ENCODE measurements at places on chromosomes 5 and 9.

GRCh38 chr5:83889971-83890745 lies 169.5 kb upstream of the HAPLN1 start:
- no peak for DNase-seq

DNA sequence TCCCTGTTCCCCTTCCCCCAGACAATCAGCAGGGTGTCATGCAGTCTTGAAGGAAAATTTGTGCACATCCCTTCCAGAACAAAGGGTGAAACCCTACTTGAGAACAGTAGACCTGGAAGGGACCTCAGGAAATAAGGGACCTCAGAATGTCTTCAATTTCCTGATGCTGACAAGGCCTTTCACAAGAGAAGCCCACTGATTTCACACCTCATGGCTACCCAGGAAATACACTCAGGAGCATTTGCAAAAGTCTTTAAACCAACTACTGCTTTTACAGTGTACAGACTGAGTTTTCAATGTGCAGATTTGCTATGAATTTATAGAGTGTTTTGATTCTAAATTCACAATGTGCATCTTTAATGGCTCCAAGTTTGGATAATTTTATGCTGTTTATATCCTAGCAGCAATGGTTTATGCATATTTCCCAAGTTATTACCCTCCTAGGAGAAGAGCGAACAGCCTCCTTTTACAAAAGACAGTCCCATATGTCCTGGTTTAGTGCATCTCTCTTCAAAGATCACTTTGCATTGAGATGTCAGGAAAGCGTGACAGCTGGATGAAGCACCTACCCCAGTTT lies 74.8 kb downstream of the GALNT10 start:
- no peak for DNase-seq

DNA sequence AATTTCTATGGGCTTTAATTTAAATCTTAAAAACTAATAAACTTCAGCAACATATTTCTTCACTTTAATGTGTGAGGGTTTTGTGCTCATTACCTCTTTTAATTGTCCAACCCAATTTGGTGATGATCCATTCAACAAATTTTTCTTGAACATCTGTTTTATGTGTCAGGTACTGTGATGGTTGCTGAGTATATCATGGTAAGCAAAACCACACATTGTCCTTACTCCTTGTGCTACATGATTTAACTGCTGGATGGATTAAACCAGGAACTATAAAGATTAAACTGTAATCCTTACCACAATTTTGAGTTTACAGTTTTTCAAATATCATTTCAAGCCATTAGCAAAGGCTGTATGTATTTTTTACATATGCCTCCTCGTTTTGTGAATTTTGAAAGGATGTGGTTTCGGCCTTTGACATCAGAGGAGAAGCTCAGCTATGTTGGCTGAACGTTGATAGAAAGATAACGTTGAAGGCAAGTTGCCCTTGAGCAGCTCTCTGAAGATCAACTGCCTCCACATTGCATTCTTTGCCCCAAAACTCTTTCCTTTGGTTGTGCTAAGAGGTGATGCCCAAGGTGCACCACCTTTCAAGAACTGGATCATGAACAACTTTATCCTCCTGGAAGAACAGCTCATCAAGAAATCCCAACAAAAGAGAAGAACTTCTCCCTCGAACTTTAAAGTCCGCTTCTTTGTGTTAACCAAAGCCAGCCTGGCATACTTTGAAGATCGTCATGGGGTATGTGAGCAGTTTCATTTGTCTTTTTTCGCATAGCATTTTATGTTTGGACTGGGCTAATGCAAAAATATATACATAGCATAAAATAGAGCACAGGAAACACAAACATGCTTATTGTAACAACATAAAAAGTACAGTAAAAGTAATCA lies at the start of gene ITK:
ITK (plus strand) TSS at position 467 of the 891 bp plus-strand sequence; CDS start at position 605, 138 bp downstream.
- no peak for DNase-seq

- DNase-seq: no peak
Observed at GRCh38 chr5:169251333-169252084, 49.4 kb downstream of the SLIT3 start.

GRCh38 chr9:131474711-131475110 lies 28.0 kb upstream of the POMT1 start:
- DNase-seq: no peak

DNA sequence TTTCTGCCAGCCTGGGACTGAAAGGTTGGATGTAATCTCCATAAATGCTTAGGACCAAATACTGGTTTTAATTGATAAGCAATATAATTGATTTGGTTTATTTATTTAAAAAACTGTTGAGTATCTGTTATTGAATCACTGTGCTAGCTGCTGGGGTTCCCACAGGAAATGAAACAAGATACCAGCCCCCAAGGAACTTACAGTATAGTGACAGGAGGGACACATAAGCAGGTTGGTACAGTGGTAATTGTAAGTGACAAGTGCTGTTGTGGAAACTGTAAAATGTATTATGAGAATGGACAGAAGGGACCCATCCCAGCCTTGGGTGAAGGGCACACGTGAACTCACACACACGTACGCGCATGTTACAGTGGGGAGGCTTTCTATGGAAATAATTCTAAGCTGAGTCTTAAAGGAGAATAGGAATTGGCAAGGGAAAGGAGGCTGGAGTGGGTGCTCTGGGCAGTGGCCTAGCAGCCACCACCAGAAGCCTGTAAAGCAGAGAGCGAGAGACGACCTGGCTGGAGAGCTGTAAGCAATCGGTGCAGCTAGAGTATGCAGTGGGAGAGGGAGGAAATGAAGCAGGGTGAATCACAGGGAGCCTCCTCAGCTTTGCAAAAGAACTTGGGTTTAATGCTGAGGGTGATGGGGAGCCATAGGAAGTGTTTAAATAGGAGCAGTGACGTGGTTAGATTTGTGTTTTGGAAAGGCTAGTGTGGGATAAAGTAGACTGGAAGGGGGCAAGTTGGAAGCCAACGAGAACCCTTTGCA lies 39.3 kb downstream of the GLRA1 start:
- no peak for DNase-seq

- DNase-seq: no peak
Observed at GRCh38 chr5:170280011-170280493, 17.5 kb downstream of the LCP2 start.

- no peak for DNase-seq
Observed at GRCh38 chr5:133705331-133705730, 93.0 kb upstream of the FSTL4 start.

GRCh38 chr9:98365781-98366180 lies 110.3 kb upstream of the TBC1D2 start:
- no peak for DNase-seq

DNA sequence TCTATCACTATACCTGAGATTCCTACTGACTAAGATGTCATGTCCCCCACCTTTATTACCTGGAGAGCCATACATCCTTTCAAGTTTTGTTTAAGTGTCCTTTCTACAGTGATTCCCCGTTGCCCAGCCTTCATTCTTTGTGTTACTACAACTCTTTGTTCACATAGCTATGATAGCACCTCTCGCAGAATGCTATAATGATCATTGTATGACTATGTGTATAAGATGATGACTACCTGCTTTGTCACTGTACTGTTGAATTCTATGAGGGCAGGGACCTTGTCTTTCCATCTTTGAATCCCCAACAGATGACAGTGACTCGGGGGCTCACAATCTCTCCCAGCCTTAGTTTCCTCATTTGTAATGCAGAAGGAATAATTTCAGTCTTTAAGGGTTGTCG lies 361.2 kb downstream of the NPR3 start:
- DNase-seq: no peak

DNA sequence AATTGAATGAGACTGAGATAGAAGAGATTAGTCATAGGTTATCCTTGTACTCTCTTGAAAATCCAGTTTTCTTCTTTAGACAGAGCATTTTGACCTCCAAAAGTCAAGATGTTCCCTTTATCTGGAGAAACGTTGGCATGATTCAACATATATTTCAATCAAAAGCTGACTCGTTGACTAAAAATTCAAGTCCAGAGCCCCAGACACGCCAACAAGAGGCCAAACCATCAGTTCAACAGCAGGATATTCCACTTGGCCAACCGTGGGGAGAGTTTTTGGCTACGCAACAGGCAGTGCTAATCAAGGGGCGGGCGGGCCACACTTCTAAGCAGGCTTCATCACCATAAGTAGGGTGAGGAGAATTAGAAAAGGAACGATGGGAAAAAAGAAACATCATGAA lies 119.1 kb downstream of the SLIT3 start:
- no peak for DNase-seq

DNA sequence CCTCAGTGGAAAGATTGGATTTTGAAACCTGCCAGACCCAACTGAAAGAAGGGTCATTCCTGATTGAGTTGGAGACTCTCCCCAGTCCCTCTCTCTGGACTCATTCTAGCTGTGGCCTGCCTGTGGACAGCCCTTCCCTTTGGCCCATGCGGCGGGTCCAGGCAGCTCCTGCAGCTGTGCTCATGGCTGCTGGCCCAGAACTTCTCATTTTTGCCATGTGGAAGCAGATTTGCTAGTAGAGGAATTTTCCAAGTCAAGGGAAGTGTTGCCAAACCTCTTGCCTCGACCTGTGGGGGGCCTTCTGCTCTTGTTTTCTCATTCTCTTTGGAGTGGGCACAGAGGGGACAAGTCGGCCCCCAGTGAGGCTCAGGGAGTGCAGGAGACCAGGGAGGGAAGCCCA lies 89.2 kb downstream of the ANKRD33B start:
- no peak for DNase-seq

DNA sequence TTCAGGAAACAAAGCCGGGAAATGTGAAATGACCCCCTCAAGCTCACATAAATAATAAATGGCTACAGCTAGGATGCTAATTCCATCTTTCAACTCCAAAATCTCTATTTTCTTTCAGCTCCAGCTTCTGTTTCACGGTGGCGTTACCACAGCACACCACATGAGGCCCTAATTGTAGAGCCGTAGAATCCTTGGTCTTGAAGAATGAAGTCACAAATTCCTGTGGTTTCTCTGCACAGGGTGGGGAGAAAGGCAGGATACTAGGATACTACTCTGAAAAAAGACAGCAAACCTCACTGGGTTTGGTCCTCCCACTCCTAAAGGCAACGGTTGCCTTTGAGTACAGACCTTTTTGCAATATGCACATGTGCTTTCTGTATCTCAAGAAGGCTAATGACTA lies 13.9 kb upstream of the RARS1 start:
- peak; percentile 40 for DNase-seq

GRCh38 chr5:75367401-75367800 lies 30.4 kb downstream of the HMGCR start:
- no peak for DNase-seq

DNA sequence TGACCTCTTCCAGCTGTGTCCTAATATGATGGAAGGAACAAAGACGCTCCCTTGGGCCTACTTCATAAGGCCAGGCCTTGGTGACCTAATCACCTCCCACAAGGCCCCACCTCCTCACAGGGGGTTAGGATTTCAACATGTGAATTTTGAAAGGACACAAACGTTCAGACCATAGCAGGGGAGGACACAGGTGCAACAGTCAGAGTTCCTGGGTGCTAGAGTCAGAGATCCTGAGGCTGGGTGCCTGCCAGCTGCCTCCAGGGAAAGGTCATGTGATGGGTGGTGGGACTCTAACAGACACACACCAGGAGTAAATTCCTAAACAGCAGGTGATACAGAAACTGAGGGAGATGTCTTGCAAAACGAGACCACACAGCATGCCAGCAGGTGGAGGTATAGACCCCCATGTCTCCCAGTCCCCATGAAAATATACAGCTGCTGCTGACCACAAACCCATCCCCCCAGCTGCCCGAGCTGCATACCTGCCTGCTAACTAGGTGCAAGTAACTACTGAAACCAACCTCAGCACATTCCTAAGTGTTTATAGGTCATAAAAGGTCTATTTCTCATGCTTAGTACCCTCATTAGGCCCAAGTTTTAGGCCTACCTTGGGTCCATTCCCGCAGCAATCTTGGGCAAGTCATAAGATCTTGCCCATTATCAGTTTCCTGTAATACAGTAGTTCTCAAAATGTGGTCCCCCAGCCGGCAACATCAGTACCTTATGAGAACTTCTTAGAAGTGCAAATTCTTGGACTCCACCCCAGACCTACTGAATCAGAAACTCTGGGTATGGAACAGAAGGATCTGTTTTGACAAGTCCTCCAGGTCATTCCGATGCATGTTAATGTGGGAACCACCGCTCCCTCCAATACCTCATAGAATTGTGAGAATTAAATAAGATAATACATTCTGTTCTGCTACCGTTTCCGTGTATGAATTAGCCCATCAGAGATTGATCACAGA lies 245.3 kb downstream of the ENC1 start:
- no peak for DNase-seq

DNA sequence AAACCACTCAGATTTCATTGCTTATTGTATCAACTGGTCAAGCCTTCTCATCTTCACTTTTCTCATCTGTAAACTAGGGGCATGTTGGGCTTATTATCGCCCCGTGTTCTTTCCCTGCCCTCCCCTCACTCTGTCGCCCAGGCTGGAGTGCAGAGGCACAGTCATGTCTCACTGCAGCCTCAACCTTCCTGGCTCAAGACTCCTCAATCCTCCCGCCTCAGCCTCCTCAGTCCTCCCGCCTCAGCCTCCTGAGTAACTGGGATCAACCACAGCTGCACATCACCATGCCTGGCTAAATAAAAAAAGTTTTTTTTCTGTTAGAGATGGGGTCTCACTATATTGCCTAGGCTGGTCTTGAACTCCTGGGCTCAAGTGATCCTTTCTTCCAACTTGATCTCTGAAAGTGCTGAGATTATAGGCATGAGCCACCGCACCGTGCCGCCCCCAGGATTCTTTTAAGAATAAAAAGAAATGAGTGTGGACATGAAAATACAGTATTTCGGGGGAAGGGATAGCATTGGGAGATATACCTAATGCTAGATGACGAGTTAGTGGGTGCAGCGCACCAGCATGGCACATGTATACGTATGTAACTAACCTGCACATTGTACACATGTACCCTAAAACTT lies 2.0 kb downstream of the MAML1 start:
- DNase-seq: no peak

- DNase-seq: no peak
Observed at GRCh38 chr9:128082151-128082550, 14.1 kb downstream of the SLC25A25 start.

DNA sequence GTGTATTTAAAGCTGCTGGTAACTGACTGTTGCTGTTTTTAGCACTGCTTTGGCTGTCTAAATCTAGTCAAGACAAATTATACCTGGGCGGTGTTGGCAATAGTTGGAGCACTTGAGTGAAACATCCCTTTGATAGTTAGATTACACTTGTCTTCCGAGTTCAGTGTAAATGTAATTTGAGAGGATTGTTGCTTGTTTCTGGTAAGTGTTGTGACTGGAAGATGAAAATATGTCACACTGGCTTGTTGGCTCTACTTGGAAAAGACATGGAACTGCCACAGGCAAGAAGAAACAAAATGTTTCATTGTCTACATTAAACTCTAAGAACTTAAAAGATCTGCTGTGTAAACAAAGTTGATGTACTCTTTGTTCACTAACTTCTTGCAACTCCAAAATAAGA lies 49.2 kb upstream of the PTPRD start:
- DNase-seq: no peak

DNA sequence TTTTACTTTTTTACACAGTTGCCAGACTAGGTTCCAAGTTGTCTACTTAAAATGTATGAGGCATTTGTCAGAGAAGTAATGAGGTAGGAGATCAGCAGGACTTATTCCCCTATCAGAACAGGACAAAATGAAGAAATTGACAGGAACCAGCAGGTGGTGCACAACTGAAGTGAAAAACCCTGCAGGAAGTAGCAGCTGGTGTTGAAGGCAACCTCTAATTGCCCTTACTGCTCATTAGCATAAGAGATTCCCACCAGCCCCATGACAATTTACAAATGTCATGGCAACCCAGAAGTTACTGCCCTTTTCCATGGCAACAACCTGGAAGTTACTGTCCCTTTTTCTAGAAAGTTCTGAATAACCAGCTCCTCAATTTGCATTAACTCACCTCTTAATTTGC lies 5.4 kb downstream of the PCDHB15 start:
- no peak for DNase-seq

Data from SW 1271 (cell line).